ENCODE measurements at places on chromosomes 16 and 17.

- DNase-seq: no peak
Measured at GRCh38 chr16:72362973-72363372, 191.0 kb upstream of the PMFBP1 start.

DNA sequence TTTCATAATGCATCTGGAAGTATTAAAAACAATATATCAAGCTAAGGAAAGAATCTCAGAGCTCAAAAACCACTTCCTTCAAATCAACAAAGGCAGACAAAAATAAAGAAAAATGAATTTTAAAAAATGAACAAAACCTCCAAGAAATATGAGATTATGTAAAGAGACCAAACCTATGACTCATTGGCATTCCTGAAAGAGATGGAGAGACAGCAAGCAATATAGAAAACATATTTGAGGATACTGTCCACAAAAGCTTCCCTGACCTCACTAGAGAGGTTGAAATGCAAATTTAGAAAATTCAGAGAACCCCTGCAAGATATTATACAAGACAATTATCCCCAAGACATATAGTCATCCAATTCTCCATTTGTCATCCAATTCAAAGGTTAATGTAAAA is 311.3 kb upstream of the SOX9 start:
- no peak for DNase-seq

DNA sequence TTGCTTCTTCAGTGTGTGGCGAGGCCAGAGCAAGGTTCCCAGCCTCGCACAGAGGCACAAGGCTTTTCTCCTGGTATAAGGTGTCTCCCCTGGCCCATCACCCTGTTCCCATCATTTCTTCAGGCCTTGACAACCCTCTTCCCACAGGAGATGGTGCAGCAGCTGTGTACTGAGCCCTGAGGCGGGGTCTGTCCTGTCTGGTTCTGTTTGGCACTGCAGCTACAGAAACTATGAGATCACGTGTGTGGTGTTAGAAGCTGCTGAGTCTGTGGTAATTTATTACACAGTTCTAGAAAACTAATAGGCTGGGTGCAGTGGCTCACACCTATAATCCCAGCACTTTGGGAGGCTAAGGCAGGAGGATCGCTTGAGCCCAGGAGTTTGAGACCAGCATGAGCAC is 7.2 kb downstream of the PLA2G15 start:
- no peak for DNase-seq

GRCh38 chr16:82782715-82783251 is 156.0 kb downstream of the CDH13 start:
- no peak for DNase-seq

- no peak for DNase-seq
Measured at GRCh38 chr16:31002862-31003341, 7.5 kb downstream of the STX1B start.

DNA sequence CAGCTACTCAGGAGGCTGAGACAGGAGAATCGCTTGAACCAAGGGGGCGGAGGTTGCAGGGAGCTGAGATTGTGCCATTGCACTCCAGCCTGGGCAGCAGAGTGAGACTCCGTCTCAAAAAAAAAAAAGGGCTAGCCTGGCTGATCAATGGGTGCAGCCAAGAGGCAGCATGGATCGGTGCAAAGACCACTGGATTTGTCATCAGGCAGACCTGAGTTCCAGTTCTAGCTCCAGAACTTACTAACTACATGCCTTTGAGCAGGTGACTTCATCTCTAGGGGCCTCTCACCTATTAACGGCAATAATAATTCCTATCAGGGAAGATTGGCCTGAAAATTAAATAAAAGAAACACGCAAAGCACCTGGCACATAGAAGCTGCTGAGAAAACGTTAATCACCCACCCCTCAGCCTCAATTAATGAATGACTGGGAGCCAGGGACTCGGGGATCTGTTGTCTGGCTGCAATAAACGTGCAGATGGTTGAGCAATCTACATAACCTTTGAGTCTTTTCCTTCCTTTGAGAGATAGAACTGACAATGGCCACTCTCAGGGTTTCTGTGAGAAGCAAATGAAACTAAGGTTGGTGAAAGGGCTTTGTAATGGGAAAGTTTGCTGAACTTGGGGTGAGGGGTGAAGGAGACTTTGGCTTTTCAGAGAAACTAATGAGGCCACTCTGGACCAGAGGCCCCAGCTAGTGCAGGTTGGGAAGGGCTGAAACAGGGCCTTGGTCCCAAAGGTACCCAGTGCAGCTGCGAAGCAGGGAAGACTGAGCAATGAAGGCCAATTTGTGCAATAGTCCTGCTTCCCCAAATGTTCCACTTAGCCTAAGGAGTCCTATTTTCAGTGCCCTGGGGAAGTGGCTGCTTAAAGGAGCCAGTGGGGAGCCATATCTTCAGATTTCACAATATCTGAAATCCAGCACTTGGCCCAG is 7.6 kb downstream of the SEZ6L2 start:
- no peak for DNase-seq

- no peak for DNase-seq
Measured at GRCh38 chr17:66511135-66511534, 208.7 kb downstream of the PRKCA start.

DNA sequence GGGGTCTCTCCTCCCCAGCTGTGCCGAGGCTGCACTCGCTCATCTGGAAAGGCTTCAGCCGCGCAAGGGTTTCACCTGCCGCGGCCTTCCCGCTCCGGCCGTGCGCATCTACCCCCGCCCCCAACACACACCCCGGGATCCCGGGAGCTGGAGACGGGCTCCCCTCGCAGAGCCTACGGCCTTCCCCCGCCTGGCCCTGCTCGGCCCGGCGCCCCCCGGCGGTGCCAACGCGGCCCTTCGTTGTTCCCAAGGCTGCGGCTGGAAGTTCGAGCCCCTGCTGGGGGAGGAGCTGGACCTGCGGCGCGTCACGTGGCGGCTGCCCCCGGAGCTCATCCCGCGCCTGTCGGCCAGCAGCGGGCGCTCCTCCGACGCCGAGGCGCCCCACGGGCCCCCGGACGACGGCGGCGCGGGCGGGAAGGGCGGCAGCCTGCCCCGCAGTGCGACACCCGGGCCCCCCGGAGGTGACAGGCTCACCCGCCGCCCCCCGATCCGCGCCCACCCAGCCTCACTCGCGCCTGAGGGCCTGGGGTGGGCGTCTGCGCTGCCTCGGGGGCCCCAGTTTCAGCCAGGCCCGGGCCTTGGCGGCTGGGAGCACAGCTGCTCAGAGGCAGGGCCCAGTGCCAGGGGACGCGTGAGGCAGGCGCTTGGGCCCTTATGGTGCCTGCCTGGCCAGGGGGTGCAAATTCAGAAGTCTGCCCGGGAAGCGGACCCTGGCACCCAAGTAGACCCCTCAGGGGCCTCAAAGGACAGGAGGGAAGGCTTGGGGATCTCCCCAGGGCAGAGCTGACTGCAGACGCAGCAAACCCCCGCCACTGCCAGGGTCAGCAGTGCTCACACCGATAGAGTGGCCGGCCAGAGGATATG is 11.2 kb downstream of the GALK1 start:
- DNase-seq: peak; percentile 57

DNA sequence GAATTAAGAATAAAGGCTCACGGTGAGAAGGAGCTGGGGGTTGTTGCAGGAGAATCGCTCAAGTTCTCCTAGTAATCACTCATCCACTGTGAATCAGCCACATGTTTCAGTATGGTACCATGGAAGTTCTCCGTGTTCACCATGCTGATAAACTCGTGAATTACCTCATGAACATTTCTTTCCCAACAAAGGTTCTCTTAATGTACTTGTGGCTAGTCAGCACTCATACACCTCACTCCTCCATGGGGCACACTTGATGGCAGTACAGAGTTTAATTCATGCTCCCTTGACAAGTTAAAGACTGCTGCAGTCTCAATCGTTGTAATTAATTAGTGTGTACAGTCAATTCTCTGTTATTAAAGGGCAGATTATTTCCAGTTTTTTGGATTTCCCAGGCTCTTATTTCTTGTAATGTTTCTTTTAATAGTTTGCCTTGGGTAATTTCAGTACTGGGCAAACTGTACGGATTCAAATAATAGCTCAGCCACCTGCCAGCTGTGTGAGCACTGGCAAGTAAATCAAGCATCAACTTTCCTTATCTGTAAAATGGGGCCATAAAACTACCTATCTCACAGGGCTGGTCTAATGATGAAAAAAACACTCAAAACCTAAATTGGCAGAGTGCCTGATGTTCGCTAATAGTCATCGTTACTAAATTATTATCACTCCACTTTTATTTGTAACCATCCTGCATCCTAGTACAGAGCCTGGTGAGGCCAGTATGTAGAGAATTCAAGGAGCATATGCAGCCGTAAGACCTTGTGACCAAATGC is 6.1 kb downstream of the GOT2 start:
- no peak for DNase-seq

DNA sequence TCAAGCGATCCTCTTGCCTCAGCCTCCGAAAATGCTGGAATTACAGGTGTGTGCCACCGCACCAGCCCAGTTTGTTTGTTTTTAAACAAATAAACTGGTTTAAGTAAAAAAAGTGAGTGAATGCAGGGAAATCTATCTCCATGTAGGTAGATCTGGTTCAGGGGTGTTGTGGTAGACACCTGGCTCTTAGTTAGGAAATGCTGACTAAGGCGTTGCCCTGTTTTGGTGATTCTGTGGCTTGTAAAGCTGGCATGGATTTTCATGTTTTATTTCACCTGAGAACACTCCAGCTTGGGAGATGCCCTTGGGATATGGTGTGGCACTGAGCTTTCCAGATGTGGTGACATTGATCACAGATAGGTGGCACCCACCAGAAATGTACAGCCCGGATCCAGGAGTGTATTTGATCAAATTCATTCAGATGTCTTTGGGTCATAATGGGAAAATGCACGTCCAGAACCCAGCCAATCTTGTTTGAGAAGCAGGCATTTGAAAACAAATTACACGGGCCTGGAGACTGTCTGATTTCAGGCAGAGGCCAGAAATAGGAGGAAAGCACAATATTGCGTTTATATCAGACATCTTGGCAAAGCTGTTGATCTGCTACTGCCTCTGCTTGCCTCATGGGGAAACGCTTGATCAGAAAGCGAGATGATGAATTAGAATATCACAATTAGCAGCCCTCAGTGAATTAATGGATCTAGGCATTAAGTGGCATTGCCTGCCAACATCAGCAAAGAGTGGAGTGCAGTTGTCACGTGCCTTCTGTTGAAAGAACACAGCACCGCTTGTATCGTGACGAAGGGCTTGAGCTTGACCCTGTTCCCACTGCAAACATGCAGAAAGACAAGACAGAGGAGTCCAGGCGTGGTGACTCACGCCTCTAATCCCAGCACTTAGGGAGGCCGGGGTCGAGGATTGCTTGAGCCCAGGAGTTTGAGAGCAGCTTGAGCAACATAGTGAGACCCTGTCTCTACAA is 7.3 kb upstream of the IL34 start:
- DNase-seq: no peak
